IPS DF 6.9 (cell line): ENCODE measurements at places on chromosomes 7 and 10.

- no peak for DNase-seq
Observed at GRCh38 chr10:4280461-4281189, 495.6 kb upstream of the KLF6 start.

DNA sequence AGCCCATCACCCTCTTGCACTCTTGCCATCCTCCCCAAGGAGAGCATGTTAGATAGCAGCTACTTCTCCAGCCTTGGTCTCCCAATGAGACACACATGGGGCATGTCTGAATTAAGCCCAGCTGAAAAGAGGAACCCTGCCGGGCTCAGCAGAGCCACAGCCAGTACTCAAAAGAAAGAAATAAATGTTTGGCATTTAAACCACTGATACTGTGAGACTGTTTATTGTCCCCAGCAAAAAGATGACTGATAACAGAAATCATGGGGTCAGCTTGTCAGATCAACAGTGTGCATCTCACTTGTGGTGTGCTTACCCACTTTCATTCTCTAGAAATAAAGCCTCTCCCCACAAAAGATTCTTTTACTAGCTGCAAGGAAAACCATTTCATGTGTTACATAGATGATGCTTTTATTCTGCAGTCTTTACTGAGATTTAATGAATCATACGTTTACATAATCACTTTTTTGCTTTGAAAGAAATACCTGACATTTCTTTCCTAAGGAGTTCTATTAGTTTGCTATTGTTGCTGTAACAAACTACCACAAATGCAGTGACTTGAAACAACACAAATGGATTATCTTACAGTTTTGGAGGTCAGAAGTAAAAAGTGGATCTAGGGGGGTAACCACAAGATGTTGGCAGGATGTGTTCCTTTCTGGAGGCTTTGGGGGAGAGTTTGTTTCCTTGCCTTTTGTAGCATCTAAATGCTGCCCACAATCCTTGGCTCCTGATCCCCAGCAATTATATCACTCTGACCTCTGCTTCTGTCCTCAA lies 20.9 kb downstream of the ANKRD7 start:
- no peak for DNase-seq

- no peak for DNase-seq
Observed at GRCh38 chr7:158276414-158277218, 311.0 kb downstream of the PTPRN2 start.

DNA sequence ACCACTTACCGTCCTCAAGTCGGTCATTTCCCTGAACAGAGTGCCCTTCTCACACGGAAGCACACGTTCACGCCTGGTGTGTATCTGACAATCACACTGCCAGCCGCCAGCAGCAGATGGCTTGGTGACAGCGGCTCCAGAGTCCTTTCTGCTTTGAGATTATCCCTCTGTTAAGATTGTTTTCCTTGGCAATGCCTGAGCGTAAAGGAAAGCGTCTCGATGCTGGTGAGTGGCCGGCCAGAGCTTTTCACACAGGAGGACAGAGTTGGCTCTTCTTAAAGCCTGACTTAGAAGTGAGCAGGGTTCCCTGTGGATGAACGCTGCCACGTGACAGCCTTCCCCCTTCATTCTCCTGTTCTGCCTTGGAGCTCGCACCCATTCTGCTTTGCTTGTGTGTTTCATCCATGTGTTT lies 22.1 kb upstream of the PRKAR1B start:
- DNase-seq, result no peak
